ENCODE measurements at places on chromosomes 2 and 18. TPM values are rescaled to one million over a fixed set of nuclear protein-coding genes. Genes with fewer than 3 reads are reported as not detected.

The CXCR2 gene
- 0.15 TPM for total RNA-seq

The SIX2 gene
- total RNA-seq, result not detected

The SPEG gene
- total RNA-seq, result 1.3 TPM

The ACMSD gene
- total RNA-seq, result not detected

The ING5 gene
- 26.3 TPM for total RNA-seq

The KCNG3 gene
- not detected for total RNA-seq

The XDH gene
- total RNA-seq, result not detected

The VAMP5 gene
- total RNA-seq, result 84.4 TPM

The PCARE gene
- total RNA-seq, result not detected

The REG1A gene
- total RNA-seq, result not detected

The GCG gene
- not detected for total RNA-seq

The NEUROD1 gene
- total RNA-seq, result not detected

The SLC9A4 gene
- total RNA-seq, result 0.05 TPM

The UNC80 gene
- total RNA-seq, result not detected

The TGFA gene
- not detected for total RNA-seq

The C1QL2 gene
- not detected for total RNA-seq

The SIX3 gene
- total RNA-seq, result 0.21 TPM

The CCDC102B gene
- total RNA-seq, result 2.1 TPM

The EIF2AK3 gene
- 29.8 TPM for total RNA-seq

The USP37 gene
- 33.7 TPM for total RNA-seq

The ALPI gene
- not detected for total RNA-seq

The GRHL1 gene
- total RNA-seq, result 1.0 TPM

The FOXD4L1 gene
- 0.23 TPM for total RNA-seq

The TM4SF20 gene
- total RNA-seq, result not detected

The CYS1 gene
- not detected for total RNA-seq

The G6PC2 gene
- not detected for total RNA-seq

The CLEC4F gene
- total RNA-seq, result not detected

The TNFAIP6 gene
- not detected for total RNA-seq

The FTCDNL1 gene
- total RNA-seq, result 1.8 TPM

The MERTK gene
- total RNA-seq, result 0.30 TPM

The ATRAID gene
- 84.0 TPM for total RNA-seq

The DRC1 gene
- not detected for total RNA-seq

The SNTG2 gene
- 0.37 TPM for total RNA-seq

The ALPP gene
- total RNA-seq, result not detected

The IFIH1 gene
- total RNA-seq, result 66.8 TPM

The SGPP2 gene
- 4.0 TPM for total RNA-seq

The WDR54 gene
- 84.0 TPM for total RNA-seq

The MEP1B gene
- total RNA-seq, result 0.20 TPM
